ENCODE measurements at places on chromosomes 13 and 19.

- peak; percentile 61 for DNase-seq
Observed at GRCh38 chr13:42110410-42111155, 62.1 kb downstream of the DGKH start.

DNA sequence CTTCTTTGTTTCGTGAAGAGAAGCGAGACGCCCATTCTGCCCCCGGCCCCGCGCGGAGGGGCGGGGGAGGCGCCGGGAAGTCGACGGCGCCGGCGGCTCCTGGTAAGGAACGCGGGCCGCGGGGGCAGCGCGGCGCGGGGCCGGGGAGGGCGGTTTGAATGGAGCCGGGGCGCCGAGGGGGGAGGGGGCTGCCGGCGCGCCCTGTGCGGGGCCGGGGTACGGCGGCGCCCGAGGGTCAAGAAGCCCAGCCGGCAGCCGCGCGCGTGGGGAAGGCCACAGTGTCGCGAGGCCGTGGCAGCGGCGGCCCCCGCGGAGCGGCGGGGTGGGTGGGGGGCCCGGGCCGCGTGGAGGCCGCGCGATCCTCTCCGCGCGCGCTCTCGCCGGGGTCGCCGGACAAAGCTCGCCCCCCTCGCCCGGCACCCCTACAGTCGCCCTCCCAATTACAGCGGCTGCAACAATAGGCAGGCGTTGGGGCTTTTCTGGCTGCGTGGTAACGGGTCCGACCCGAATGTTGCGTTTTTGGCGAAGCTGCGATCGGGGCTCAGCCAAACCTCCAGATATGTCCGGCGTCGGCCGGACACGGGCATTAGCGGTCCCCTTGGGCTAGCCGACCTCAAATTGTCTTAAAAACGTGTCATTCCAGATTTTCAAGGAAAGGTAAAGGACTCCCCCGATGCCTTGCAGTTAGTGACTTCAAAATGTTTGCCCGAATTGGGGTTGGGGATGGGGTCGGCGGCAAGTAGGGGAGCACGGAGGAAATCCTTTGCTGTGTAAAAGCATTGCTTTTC lies 437 bp downstream of the SMARCA4 start:
- no peak for DNase-seq

GRCh38 chr13:75870397-75870903 lies 234.3 kb downstream of the LMO7 start:
- no peak for DNase-seq

- no peak for DNase-seq
Observed at GRCh38 chr19:45471931-45472562, 4.3 kb downstream of the FOSB start.

DNA sequence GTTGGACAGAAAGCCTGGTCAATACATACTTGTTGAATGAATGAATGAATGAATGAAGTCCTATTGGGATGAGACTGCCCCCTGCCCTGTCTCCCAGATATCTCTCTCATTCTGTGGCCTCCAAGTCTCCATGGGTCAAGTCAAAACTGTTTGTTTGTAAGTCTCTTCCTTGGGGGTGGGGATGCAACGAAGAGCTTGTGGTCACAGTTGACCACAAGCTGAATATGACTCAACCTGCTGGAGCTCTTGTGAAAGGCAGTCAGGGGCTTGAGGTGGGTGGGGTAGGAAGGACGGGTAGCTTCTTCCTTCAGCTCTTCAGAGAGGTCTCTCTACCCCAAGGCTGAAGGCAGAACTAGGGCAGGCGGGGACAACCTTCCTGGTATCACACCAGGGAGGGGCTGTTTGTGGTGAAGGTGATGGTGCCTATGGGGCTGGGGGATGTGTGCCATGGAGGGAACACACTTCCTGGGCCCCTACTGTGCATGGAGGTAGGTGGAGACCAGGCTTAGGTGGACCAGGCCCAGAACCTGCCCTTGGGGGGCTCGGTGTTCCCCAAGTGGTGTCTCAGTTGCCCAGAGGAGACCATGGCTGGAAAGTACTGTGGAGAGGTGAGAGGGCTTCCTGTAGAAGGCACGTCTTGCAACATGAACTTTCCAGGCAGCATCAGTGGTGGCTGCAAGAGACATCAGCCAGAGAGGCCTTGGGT lies 8.0 kb downstream of the MYO1F start:
- peak; percentile 84 for DNase-seq

DNA sequence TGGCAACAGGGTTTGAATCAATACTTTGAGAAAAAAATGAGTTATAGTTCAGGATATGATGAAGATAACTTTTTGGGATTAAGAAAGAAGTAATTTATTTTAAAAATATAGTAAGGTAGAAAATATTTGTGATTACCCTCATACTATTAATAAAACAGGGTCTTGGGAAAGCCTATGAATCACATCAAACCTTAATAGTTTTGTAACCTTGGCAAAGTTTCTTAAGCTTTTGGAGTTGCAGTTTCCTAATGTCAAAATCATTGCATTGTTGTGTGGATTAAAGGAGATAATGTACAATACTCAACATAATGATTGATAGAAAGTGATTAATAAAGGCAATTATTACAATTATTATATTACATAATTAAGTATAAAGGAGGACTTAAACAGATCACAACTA lies 149.0 kb downstream of the LMO7 start:
- DNase-seq, result no peak

Measured in GM04504 (cell line).